ENCODE measurements at places on chromosomes 5 and 9. TPM values are rescaled to one million over a fixed set of nuclear protein-coding genes. Genes with fewer than 3 reads are reported as not detected.

GRCh38 chr5:57552033-57552432 lies 69.4 kb upstream of the ACTBL2 start:
- no peak for DNase-seq
- H3K4me1 ChIP-seq, result no peaks in the 10 kb centered on the region
- H3K36me3 ChIP-seq, result no peaks in the 10 kb centered on the region
- H3K27ac ChIP-seq, result no peak overlapping the region

DNA sequence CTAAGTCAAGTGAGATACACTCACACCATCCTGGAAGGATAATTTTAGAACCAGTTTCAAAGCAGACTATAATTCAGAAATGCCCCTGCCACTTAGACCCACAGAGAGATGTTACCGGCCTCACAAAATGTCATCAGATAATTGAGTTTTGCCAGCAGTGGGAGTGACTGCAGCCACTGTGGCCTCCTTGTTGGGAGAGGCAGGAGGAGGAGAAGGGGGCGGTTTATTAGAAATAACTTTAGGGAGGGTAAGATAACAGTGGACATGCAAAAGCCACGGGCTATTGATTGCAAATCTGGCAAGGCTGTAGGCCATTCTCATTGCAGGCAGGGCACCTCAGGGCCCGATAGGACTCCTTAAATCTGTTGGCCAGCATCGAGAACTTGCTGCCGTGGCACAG lies 13.4 kb downstream of the GRXCR2 start:
- H3K27ac ChIP-seq, result peak overlapping the region; percentile 18
- H3K27me3 ChIP-seq, result no peaks in the 10 kb centered on the region
- H3K4me3 ChIP-seq, result no peak overlapping the region

GRCh38 chr5:116830079-116830478 lies 255.5 kb upstream of the SEMA6A start:
- no peaks in the 10 kb centered on the region for H3K36me3 ChIP-seq
- H3K27me3 ChIP-seq, result no peaks in the 10 kb centered on the region
- no peak for DNase-seq
- H3K27ac ChIP-seq, result no peak overlapping the region

GRCh38 chr5:83527221-83527620 lies 55.7 kb downstream of the VCAN start:
- no peak overlapping the region for H3K4me3 ChIP-seq
- no peaks in the 10 kb centered on the region for H3K27me3 ChIP-seq
- H3K4me1 ChIP-seq, result no peaks in the 10 kb centered on the region
- no peaks in the 10 kb centered on the region for H3K36me3 ChIP-seq

DNA sequence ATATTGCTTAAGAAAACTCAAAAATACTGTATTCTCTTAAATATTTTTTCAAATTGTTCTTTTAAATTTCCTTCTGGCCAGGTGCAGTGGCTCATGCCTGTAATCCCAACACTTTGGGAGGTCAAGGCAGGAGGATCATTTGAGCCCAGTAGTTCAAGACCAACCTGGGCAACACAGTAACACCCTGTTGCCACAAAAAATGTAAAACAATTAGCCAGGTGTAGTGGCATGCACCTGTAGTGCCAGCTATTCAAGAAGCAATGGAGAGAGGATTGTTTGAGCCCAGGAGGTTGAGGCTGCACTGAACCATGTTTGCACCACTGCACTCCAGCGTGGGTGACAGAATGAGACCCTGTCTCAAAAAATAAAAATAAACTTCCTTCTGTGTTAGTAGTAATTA lies 94.3 kb downstream of the STRBP start:
- no peaks in the 10 kb centered on the region for H3K36me3 ChIP-seq
- no peaks in the 10 kb centered on the region for H3K27me3 ChIP-seq
- no peak for DNase-seq

- no peak for DNase-seq
- H3K36me3 ChIP-seq, result no peaks in the 10 kb centered on the region
- H3K27ac ChIP-seq, result no peak overlapping the region
- no peaks in the 10 kb centered on the region for H3K27me3 ChIP-seq
- no peak overlapping the region for H3K4me3 ChIP-seq
These were observed 79.4 kb upstream of the NREP start for GRCh38 chr5:111836426-111836825.

DNA sequence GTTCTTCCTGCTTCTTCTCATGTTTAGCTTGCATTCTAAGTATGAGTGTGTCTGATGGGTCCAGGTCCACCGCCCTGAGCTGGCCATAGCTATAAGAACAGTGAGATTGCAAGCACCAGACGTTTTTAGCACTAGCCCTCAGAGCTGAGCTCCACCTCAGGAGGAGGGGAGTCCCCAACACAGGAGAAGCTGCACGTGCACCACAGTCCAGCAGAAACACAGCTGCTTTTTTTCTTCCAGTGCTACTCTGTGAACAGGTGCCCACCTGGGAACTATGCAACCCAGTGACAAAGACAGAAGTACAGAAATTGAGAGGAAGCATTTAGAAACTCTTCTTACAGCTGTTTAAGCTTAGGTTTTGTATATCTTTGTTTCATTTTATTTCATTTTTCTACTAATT lies 299.4 kb downstream of the MARCHF11 start:
- H3K27me3 ChIP-seq, result no peaks in the 10 kb centered on the region
- no peak overlapping the region for H3K27ac ChIP-seq
- DNase-seq, result no peak
- H3K4me1 ChIP-seq, result no peaks in the 10 kb centered on the region
- H3K36me3 ChIP-seq, result no peaks in the 10 kb centered on the region
- H3K4me3 ChIP-seq, result no peak overlapping the region

DNA sequence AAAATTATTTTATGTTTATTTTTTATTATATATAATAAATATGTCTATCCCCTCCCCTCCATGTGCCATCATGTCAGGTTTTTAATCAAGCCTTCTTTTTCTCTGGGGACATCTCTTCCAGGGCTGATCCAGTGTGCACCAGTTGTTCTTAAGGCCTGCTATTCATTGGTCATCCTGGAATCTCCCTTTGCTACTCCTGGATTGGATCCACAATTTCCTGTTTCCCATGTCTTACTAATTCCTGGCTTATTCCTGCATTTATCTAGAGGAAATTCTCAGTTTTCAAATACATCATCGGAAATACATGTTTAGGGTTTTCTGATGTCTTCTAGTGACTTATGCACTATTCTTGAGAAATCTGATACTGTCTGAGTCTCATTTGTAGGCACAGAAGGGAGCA lies 56.8 kb downstream of the ANGPTL2 start:
- no peaks in the 10 kb centered on the region for H3K36me3 ChIP-seq
- no peaks in the 10 kb centered on the region for H3K27me3 ChIP-seq
- no peak overlapping the region for H3K4me3 ChIP-seq
- no peaks in the 10 kb centered on the region for H3K4me1 ChIP-seq
- no peak overlapping the region for H3K27ac ChIP-seq

DNA sequence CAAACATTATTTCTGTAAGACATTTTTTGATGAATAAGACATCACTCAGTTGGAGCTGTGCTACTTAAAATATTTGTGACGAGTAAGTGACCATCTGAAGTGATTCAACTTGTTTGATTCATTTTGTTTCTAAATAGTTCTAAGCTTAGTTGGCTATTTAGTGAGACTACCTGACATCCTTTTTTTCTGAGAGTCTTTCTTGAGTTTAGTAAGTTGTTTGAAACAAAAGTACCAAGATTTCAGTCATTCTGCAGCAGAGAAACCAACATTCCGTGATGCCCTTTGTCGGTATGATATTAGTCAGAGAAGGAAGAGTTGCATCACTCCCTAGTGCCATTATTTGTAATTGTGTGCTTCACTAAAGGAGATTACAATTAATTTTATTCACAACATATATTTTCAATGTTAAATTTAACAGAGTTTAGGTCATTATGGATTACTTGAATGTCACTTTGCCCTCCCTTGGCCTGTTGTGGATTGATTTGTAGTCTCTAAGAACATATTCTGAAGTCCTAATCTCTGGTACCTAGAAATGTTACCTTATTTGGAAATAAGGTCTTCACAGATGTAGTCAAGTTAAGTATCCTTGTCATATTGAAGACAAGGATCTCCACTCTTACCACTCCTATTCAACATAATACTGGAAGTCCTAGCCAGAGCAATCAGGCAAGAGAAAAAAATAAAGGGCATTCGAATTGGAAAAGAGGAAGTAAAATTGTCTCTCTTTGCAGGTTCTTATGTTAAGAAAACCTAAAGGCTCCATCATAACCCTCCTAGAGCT lies 212.2 kb downstream of the PCSK1 start:
- no peak for DNase-seq
- H3K4me3 ChIP-seq, result no peak overlapping the region
- H3K4me1 ChIP-seq, result no peaks in the 10 kb centered on the region
- H3K27ac ChIP-seq, result no peak overlapping the region
- H3K36me3 ChIP-seq, result no peaks in the 10 kb centered on the region
- no peaks in the 10 kb centered on the region for H3K27me3 ChIP-seq

GRCh38 chr9:89603767-89604665 lies 796 bp upstream of the GADD45G start:
- H3K36me3 ChIP-seq, result no peaks in the 10 kb centered on the region
- H3K4me3 ChIP-seq, result no peak overlapping the region
- H3K27me3 ChIP-seq, result no peaks in the 10 kb centered on the region
- H3K27ac ChIP-seq, result peak overlapping the region; percentile 97

- H3K36me3 ChIP-seq, result no peaks in the 10 kb centered on the region
- H3K27ac ChIP-seq, result no peak overlapping the region
- no peak overlapping the region for H3K4me3 ChIP-seq
- no peaks in the 10 kb centered on the region for H3K27me3 ChIP-seq
- no peak for DNase-seq
- no peaks in the 10 kb centered on the region for H3K4me1 ChIP-seq
These were observed 130.7 kb upstream of the SMIM23 start for GRCh38 chr5:171654881-171655280.

DNA sequence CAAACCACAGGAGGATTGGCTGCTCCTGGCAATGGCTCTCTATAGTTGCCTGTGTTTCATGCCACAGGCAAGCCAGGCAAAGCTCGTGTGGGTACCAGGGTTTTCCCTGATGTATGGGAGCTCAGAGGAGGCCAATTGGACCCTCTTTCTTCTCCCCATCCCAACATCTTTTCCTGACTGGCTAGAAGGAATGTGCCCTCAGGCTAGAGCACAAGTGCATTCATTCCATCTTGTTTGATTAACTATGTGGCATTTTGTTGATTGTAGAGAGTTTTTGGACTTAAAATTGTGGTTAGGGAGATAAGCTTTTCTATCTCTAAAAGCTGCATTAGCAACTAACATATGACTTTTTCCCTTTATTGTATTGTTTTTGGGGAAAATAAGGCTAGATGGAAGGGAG lies 561.3 kb downstream of the PSAT1 start:
- H3K27me3 ChIP-seq, result no peaks in the 10 kb centered on the region
- no peak overlapping the region for H3K4me3 ChIP-seq
- H3K4me1 ChIP-seq, result no peaks in the 10 kb centered on the region
- no peak overlapping the region for H3K27ac ChIP-seq

DNA sequence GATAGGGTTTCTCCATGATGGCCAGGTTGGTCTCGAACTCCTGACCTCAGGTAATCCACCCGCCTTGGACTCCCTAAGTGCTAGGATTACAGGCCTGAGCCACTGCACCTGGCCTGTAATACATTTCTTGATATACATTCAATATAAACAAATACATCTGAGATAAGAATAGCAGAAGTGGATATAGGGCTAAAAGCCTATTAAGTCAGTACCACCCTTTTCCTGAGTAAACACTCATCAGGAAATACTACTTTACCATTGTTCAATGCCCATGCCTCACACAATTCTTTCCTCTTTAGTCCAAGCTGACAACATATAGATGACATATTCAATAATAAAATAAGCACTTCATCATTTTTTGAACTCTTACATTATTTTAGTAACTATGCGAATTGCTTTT lies 64.8 kb downstream of the MRPS27 start:
- H3K4me1 ChIP-seq, result peaks cover 11% of the 10 kb centered on the region
- no peak for DNase-seq
- no peaks in the 10 kb centered on the region for H3K36me3 ChIP-seq
- H3K27me3 ChIP-seq, result no peaks in the 10 kb centered on the region
- H3K27ac ChIP-seq, result no peak overlapping the region
- no peak overlapping the region for H3K4me3 ChIP-seq

DNA sequence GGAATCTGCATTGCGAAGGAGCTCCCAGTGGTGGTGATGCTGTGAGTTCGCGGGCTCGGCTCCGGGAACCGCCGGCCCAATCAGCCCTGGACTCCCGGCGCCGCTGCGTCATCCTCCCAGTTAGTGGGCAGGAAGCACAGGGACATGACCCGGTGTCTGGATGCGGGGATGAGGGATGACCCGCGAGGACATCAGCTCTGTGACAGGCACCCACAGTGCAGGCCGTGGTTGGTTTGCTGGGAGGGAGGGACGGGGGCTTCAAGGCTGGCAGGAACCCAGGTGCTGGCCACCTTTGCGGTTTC lies 996 bp downstream of the NXNL2 start:
- H3K4me3 ChIP-seq, result no peak overlapping the region
- H3K27me3 ChIP-seq, result no peaks in the 10 kb centered on the region
- no peak overlapping the region for H3K27ac ChIP-seq
- no peaks in the 10 kb centered on the region for H3K36me3 ChIP-seq
- peak; percentile 7 for DNase-seq

- H3K27me3 ChIP-seq, result no peaks in the 10 kb centered on the region
- H3K4me1 ChIP-seq, result no peaks in the 10 kb centered on the region
- no peak overlapping the region for H3K27ac ChIP-seq
- no peaks in the 10 kb centered on the region for H3K36me3 ChIP-seq
These were observed 12.7 kb downstream of the RLN1 start for GRCh38 chr9:5326893-5327548.

DNA sequence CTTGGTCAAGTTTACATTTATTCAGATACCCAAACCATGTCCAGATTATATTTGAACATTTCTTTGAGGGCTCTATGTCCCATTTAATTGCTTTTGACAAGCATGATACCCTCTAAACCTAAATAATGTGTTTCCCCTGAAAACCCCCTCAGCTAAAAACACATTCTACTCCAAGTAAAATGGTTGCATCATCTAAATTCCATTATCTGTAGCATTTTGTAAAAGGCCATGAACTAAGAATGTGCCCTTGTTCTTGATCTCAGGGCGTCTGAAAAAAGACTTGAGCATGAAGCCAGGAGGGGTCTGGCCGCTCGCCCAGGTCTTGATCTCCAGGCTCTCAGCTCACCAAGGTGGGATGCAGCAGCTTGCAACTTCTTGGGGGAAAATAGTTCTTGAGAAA lies 53.5 kb upstream of the ERCC6L2 start:
- no peaks in the 10 kb centered on the region for H3K36me3 ChIP-seq
- H3K27ac ChIP-seq, result no peak overlapping the region
- DNase-seq, result no peak
- H3K4me3 ChIP-seq, result no peak overlapping the region
- H3K4me1 ChIP-seq, result peaks cover 14% of the 10 kb centered on the region
- no peaks in the 10 kb centered on the region for H3K27me3 ChIP-seq

DNA sequence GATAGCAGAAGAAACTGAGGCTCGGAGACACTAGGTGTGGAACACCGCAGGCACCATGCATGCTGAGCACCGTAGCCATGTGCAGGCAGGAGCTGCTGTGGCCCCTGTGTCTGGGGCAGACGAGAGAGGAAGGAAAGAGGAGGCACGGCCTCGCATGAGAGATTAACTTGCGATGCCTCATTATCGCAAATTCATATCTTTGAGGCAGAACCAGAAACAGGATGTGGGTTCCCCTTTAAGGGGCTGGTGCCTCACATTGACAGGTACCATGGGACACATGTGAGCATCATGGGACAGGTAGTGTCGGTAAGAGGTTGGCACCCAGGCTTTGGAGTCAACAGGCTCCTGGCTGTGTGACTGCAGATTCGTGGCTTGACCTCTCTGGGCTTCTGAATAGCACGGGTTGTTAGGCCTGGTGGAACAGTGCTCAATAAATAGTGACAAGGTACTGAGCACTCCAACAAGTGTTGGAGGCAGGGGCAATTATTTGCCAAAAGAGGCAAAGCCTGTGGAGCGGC lies 40.8 kb downstream of the NAIF1 start:
- peak; percentile 15 for DNase-seq
- H3K36me3 ChIP-seq, result no peaks in the 10 kb centered on the region
- no peaks in the 10 kb centered on the region for H3K4me1 ChIP-seq
- H3K27me3 ChIP-seq, result no peaks in the 10 kb centered on the region
- H3K4me3 ChIP-seq, result no peak overlapping the region
- H3K27ac ChIP-seq, result no peak overlapping the region

The EDIL3 gene
- total RNA-seq, result 2.0 TPM

The TPPP gene
- 11.1 TPM for total RNA-seq

The C5orf34 gene
- 1.7 TPM for total RNA-seq

The LRRTM2 gene
- total RNA-seq, result 1.0 TPM

The NR4A3 gene
- 4.8 TPM for total RNA-seq
